Stimulated activated CD4-positive, alpha-beta T cell treated with anti-CD3 and anti-CD28 coated beads, Interleukin-15, amount 100 ng/mL, for 1 hour (primary cell): ENCODE measurements at places on chromosomes 1 and 21.

- DNase-seq: no peak
These were observed 502.0 kb downstream of the SMYD3 start for GRCh38 chr1:246005067-246005466.

- DNase-seq: no peak
These were observed 6.9 kb downstream of the TMEM125 start for GRCh38 chr1:43276673-43277072.

DNA sequence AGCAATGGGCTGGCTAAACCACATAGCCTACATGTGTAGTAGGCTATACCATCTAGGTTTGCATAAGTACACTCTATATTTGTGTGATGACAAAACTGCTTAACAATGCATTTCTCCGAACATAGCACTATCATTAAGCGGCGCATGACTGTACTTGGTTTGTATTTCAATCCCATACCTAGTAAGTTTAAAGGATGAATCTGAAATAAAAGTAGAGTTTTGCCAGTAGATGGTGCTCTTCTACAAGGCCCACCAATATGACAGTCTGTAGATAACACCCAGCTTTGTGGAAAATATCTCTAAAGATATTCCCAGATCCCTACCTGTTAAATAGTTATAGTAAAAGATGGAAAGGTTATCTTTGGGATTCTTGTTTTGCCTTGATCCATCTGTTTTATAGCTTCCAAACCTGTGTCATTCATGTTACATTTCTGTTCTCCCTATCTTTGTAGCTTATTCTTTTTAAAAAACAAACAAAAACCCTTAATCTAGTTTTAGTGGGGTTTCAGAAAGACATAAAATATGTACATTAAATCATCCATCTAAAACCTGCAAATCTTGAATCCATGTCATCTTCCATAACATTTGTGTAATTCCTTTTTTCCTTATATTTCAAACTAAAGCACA is 33.9 kb upstream of the ASPM start:
- DNase-seq: no peak

GRCh38 chr21:43932005-43932404 is 67.0 kb downstream of the AGPAT3 start:
- DNase-seq: no peak

GRCh38 chr1:10765734-10766478 is 30.5 kb downstream of the CASZ1 start:
- DNase-seq: no peak

GRCh38 chr1:180805316-180805715 is 107.4 kb upstream of the KIAA1614 start:
- DNase-seq: no peak

GRCh38 chr21:45763074-45763473 is 119.5 kb downstream of the PCBP3 start:
- DNase-seq: no peak

- no peak for DNase-seq
These were observed 2.5 kb downstream of the FOXO6 start for GRCh38 chr1:41363591-41364320.

- no peak for DNase-seq
These were observed 2.8 kb downstream of the PTPRU start for GRCh38 chr1:29239142-29239541.

DNA sequence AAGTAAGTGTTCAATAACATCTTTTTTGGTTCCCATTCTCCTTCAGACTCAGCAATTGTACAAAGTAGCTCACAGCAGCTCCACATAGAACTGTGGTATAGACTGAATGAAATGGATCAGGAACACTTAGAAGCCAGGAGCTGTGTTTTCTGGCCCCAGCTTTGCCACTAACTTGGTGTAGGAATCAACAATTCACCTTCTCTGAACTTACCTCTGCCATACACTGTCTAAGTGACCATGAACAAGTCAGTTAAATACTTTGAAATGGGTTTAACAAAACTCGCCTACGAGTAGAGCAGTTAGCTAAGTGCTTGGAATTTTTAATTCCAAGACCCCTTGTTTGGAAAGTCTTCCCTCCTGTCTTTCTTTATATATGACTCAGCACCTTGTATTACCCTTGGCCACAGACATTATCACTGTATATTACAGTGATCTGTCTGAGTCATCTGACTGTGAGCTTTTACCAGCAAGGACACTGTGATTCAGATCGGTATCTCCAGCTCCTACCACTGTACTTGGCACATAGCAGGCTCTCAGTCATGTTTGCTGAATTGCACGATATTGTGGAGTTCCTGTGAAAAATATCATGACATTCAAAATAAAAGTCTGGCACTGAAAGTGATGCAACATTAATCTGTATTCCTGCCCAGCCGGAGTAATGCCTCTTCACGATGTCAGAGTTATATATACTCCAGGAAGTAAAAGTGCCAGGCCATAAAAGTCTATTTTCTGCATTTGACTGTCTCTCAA is 101.7 kb upstream of the BEND5 start:
- DNase-seq: no peak

- no peak for DNase-seq
These were observed 25.8 kb downstream of the PIK3C2B start for GRCh38 chr1:204468766-204469302.

- no peak for DNase-seq
These were observed 132.2 kb downstream of the GLUL start for GRCh38 chr1:182259229-182259872.

DNA sequence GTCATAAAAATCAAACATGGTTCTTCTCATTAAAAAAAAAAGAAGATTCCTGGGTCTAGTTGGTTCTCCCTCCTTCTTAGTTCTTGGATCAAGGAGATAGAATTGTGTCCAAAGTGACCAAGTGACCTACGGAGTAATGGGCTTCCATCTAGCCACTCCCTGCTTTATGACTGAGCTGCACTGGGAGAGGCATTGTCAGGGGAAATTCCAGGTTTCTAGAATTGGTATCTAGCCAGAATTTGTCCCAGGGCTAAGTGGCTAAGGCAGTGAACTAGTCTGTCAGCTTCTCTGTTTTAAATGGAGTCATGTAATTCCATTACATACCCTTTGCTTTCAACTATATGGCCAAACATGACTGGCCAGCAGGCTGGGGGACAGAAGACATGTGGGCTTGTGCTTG is 40.1 kb upstream of the ERG start:
- no peak for DNase-seq

DNA sequence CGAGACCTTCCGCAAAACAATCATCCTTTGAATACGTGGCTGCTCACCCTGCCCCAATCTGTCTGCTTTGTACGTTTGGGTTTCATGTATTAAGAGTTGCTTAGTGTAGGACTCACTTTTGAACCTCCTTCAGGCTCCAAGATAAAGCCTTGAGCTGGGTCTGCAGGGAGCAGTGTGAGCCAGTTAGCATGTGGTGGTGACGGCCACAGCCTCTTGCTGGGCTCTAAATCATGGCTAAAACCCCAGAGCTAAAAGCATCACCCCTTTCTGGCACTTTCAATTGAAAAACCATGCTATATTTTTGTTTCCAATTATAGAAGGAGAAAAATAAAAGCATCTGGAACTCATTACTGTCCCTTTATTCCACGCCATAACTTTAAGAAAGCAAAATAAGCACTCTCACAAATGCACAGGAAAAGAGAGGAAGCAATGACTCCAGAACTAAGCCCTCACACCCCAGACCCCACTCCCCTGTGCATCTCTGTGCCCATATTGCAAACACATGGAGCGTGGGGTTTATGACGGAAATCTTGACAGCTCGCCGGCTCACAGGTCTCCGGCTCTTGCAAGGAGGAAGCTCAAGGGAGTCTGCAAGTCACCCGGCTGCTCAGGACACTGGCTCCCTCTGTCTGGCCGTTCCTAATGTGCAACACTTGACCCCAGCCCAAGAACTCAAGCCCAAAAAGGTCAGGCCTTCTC is 135.5 kb downstream of the MIS18A start:
- no peak for DNase-seq

DNA sequence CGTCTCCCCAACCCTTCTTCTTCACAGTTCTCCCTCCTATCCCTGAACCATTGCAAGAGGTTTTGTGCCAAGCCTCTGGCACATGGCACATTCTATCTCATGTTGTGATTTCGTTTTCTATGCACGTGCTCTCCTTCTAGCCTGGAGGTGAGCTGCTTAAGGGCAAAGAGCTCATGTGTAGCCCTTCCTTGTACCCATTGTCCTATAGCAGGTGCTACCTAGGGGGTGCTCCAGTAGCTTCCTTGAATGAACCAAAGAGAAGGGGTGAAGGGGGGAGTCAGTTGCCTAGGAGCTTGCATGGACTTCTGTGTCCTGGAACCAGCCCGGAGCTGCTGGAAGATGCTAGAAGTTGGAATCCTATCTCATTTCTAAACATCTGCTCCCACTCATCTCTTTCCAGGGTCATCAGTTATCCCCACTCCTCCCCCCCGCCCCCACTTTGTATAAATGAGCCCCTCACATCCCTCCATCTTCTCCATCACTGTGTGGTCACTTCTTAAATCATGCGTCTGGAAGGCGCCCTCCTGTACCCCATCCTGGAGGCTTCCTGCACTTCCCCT is 535 bp upstream of the DISC1 start:
- DNase-seq: no peak

DNA sequence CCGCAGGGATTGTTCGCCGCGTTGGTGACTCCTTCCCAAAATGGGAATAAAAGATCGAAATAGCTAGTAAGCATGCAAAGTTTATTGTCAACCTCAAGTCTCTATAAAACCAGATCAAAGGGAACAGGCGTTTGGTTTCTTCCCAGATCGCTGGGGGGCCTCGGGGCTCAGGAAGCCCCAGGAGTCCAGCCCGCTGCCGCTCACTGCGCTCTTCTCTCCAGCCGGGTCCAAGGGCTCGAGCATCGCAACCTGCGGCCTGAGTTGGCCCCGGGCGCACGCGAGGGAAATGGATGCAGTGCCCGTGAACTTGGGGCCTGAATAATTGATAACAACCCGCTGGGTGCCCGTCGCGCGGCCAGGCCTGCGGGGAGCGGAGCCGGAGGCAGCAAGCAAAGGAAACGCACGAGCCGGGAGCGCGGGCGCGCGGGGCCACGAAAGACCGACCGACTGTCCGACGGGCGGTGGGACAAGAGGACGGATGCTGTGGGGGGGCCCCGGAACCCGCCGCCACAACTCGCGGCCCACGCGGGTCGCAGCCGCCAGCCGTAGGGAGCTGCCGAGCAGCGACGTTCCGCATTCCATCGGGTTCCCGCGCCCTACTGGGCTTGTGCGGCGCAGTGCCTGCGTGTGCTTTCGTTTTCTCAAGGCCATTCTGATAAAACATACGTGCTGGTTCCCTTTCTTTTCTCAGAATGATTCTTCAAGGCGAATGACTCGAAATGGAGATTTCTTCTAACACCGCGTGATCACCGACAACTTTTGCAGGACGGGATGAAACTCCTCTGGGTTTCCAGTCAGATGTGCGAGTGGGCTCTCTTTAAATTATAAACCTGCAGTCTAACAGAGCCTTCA is 14.0 kb upstream of the ALX3 start:
- DNase-seq: no peak

- DNase-seq: no peak
These were observed at the start of gene LHX8 for GRCh38 chr1:75133750-75134646. Gene LHX8, plus strand, starts transcription at chr1:75134388. Its CDS starts 2,227 bp downstream, at chr1:75136615.

- DNase-seq: no peak
These were observed 1190.9 kb upstream of the PRMT6 start for GRCh38 chr1:105865546-105865945.

DNA sequence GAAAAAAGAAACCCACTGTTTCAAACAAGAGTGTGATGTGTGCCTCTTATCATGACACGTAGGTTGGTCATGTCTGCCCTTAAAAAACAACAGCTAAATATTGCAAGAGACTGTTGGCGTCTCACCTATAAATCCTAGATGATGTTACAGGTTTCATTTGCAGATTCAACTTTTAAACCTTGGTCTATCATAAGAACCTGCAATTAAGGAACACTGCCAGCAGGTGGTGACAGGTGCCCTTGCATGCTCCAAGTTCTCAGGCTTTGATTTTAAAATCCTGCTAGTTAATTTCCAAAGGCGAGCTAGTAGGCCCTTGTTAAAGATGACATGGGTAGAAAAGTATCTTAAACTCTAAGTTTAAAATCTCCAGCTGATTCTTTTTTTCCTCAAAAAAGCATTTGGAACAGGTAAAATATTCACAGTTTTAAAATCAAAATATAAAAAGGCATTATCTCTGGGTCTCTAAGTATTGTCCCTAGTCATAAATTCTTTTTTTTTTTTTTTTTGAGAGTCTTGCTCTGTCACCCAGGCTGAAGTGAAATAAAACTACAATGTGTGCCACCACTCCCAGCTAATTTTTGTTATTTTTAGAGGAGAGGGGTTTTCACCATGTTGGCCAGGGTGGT is 39.1 kb downstream of the CLSTN1 start:
- peak; percentile 38 for DNase-seq

DNA sequence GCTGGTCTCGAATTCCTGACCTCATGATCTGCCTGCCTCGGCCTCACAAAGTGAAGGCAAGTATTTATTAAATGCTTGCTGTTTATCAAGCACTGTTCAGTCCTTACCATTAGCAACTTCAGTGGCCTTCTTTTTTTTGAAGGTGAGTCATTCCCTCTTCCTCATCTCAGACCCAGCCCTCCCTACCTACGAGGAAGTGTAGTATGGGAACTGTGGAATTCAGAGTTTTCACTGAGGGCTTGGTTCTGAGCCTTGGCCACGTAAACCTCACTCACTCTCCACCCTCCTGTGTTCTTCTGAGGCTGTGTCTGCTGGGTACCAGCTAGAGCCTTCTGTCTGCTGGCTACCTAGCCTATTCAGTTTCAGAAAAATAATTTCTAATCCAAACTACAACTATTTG is 218.3 kb upstream of the SGIP1 start:
- DNase-seq: no peak

DNA sequence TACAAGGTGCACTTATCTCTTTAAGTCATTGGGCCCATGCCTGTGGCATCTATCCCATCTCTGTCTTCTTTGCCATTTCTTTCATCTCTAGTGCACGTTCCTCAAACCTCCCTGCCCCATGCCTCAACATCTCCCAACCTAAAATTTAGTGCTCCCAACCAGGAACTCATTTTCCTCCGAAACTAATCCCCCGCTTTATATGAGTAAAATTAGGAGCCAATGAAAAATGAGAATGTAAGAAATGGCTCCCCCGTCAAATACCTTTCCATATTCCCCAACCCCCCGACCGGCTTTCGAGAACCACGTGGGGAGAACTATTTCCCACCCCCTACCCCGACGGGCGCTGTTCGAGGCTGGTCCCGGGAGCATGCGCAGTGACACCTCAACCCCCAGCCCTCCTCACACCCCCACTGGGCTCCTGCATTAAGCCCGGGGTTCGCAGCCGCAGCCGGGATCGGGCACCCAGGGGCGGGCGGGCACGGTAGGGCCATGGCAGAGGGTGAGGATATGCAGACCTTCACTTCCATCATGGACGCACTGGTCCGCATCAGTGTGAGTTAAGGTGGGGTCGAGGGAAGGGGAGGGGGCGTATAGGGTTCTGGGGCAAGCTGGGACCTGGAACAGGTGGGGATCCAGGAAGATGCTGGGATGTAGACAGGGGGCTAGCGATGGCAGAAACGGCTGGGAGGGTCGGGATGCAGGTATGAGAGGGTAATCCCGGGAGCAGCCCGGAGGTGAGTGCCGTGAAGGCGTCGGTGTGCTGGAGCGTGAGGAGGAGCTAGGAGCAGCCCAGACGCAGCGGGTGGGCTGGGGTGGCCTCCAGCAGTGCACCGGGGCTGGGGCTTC is at the start of gene TRIM46:
Gene TRIM46 (plus strand): TSS at position 372 of the 846 bp plus-strand sequence. CDS start 118 bp downstream, at position 490.
- no peak for DNase-seq

DNA sequence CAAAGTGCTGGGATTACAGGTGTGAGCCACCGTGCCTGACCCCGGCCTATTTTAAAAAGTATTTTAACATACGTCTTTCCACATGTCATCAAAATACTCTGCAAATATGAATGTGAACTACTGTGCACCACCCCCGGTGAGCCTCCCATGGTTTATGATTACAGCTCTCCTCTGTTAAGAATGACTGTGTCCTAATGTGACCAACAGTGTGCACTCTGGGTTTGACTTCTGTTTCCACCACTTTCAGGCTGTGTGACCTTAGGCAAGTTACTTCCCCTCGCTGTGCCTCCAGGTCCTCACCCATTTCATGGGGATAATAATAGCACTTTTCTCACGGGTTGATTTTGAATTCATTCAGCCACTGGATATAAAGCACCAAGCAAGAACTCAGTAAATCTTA is 14.7 kb downstream of the AMPD2 start:
- no peak for DNase-seq
